ENCODE measurements at places on chromosomes 11 and 22.
A peak's percentile ranks its signal among the peaks of the same experiment; 100 is the strongest.

GRCh38 chr22:47356511-47357011 lies 594.1 kb downstream of the TBC1D22A start:
- DNase-seq, result no peak

DNA sequence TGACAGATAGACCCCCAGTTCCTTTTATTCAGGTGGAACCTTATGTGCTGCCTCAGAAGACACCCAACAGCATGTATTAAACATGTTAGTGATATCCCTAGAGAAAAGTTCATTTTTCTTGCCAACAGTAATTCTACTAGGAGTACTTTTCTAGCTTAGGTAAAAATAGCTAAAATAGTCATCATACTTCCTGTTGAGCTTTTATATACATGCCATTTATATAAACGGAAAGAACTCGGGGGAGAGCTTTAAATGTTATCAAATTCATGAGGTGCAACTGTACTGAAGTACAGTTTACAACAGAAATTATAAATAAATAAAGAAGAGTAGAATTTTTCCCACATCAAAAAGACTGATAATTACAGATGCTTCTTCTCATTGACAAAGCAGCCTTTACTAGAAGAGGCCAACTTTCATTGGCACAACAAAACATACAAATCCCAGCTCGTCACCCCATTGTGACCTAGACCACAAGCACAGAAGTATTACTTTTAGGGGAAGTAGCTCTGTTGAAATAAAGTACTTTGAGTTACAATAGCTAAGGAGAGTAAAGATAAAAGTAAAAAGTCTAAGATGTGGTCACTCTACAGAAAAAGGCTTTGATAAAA lies 59.1 kb upstream of the POU2AF2 start:
- no peak for DNase-seq

DNA sequence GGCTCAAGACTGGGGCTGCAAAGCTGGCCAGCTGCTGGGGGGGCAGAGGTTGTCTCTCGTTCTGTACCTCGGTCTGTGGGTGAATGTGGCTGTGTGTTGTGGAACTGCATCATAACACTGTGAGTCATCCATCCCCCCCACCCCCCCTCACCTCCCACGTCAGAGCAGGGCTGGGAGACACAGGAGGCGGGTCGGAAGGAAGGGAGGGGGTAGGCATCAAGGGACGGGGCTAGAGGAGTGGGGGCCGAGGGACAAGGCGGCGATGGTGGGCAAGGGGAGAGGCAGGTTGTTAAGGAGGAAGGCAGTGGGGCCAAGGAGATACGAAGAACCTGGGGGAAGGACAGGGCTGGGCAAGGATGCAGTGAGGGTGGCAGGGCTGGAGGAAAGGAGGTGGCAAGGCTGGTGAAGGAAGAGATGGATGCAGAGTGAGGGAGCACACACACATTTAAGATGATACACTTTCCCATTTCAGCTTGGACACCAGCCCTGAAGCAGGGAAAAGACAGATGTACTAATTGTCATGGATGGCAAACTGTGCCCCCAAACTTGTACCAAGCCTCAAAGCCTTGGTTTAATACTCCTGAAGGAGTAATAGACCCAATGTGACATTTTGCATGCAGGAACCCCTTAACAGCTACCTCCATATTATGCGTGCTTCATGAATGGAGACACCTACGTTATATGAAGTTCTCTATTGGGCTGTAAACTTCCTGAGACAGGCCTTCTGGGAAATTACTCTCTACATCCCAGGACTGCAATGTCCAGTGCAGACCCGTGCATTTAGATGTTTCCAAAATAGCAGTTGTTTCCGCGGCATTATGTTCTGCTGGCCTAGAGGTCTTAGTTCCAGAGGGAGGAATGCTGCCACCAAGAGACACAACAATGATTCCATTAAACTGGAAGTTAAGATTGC lies at the start of gene YPEL4:
Gene YPEL4 (minus strand): TSS at position 87 of the 913 bp plus-strand sequence. CDS start 2,805 bp downstream, outside the sequence.
- peak; percentile 68 for DNase-seq

- no peak for DNase-seq
These were observed 244.6 kb downstream of the AASDHPPT start for GRCh38 chr11:106322106-106322505.

DNA sequence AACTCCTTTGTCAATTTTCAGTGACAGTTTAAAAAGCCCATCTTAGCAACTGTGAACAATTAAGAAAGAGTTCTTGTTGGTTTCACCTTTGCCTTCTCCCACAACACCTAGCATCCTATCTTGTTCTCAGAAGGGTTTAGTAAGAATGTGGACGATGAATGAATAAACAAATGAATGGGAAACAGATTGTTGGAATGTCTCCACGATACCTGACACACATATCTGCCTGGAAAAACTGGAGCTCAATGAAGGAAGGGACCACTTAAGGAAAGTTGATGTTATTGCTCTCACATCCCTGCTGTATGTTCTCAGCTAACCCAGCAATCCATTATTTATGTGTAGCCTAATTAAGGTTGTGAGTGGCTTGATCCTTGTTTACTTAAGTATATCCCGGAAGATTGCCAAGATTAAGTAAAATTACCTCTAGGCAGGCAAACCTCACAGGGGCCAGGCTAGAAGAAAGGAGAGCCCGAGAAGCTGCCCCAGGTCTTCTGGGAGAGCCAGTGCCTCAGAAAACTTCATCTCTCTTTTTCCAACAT lies 286.4 kb downstream of the NXPE2 start:
- no peak for DNase-seq

Data from activated CD8-positive, alpha-beta memory T cell treated with anti-CD3 and anti-CD28 coated beads, Interleukin-2, amount 50 U/mL, for 4 hours (primary cell).